ENCODE measurements at places on chromosomes 12 and 14. TPM values are rescaled to one million over a fixed set of nuclear protein-coding genes. Genes with fewer than 3 reads are reported as not detected.

- no peak for DNase-seq
Measured at GRCh38 chr14:86683561-86683960, 1153.6 kb downstream of the FLRT2 start.

RERGL gene
- not detected for total RNA-seq

- DNase-seq: no peak
Measured at GRCh38 chr14:91142214-91142668, 28.4 kb downstream of the DGLUCY start.

- peak; percentile 57 for DNase-seq
Measured at GRCh38 chr12:99984271-99985128, at the start of gene ANKS1B. Gene ANKS1B, minus strand, starts transcription at chr12:99984936. Its CDS starts 699 bp downstream, at chr12:99984237.

IRAK3 gene
- not detected for total RNA-seq

GRCh38 chr12:57215065-57215464 lies 1.5 kb upstream of the NXPH4 start:
- DNase-seq: no peak

OR11H6 gene
- not detected for total RNA-seq

- DNase-seq: no peak
Measured at GRCh38 chr14:59267046-59267445, 78.6 kb downstream of the DAAM1 start.

ETFBKMT gene
- total RNA-seq: 4.8 TPM

GRCh38 chr12:93599192-93599591 lies 26.7 kb downstream of the SOCS2 start:
- DNase-seq: no peak

DNA sequence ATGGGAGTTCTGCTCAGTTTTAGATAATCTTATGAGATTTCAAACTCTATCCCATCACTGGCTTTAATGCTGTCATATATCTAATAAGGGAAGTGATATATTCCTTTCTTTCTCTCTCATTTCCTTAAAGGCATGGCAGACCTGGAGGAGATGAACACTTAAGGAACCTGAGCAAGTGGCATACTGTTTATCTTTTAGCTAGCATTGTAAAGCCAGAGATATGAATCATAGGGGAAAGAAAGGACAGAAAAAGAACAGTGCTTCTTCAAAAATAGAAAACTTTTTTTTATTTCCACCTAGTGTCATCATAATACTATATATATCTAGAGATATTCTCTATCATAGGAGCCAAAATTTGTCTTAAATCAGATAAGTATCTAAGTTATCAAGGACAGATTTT lies 68.3 kb upstream of the PSMA6 start:
- DNase-seq: peak; percentile 26

CLEC6A gene
- not detected for total RNA-seq

GRCh38 chr14:97620066-97620465 lies 822.9 kb downstream of the VRK1 start:
- DNase-seq: no peak

GRCh38 chr14:23421594-23421993 lies 13.5 kb upstream of the MYH6 start:
- DNase-seq: no peak

DNA sequence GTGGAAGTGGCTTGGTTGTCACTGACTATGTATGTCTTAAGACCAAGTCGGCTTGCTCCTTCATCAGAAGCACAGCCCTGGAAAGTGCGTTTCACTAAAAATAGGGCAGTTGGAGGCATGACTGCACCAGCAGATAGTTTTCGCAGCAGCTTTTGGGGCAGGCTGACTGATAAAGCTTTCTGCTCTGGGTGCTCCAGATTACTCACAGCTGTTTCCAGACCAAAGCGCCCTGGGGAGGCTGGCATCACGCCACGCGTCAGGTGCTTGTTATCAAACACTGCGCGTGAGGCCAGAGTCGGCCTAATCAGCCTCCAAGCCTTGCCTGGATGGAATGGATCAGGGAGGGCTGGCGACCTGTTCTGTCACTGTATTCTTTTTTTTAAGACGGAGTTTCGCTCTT lies 13.3 kb upstream of the LRRC10 start:
- no peak for DNase-seq

GRCh38 chr14:51302295-51303030 lies 62.4 kb downstream of the TMX1 start:
- peak; percentile 49 for DNase-seq

LBHD2 gene
- total RNA-seq: 2.7 TPM

PTPRQ gene
- 0.47 TPM for total RNA-seq

RNASE13 gene
- not detected for total RNA-seq

SLC25A47 gene
- not detected for total RNA-seq

MYL2 gene
- total RNA-seq: 24.6 TPM

- DNase-seq: peak; percentile 96
Measured at GRCh38 chr14:74618078-74618952, 6.3 kb upstream of the LTBP2 start.

- no peak for DNase-seq
Measured at GRCh38 chr12:63394349-63394748, 243.3 kb upstream of the AVPR1A start.

GRCh38 chr12:80625051-80625450 lies 82.4 kb upstream of the MYF6 start:
- no peak for DNase-seq

DNA sequence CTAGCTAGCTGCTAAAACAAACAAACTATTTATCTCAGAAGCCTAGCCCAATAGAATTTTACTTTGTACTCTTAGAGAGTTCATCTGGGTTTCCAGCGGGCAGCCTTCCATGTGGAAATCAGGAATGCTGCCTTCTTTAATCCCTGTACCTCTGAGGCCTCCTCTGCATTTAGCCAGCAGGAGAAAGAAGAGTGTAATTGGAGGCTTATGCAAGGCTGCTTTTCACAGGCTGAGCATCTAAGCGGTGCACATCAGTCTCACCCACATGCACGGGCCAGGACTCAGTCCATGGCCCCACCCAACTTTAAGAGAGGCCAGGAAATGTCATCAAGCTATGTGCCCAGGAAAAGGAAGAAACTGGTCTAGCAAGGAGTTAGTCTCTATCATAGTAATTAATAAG lies 14.0 kb upstream of the PTGDR start:
- peak; percentile 26 for DNase-seq

DNA sequence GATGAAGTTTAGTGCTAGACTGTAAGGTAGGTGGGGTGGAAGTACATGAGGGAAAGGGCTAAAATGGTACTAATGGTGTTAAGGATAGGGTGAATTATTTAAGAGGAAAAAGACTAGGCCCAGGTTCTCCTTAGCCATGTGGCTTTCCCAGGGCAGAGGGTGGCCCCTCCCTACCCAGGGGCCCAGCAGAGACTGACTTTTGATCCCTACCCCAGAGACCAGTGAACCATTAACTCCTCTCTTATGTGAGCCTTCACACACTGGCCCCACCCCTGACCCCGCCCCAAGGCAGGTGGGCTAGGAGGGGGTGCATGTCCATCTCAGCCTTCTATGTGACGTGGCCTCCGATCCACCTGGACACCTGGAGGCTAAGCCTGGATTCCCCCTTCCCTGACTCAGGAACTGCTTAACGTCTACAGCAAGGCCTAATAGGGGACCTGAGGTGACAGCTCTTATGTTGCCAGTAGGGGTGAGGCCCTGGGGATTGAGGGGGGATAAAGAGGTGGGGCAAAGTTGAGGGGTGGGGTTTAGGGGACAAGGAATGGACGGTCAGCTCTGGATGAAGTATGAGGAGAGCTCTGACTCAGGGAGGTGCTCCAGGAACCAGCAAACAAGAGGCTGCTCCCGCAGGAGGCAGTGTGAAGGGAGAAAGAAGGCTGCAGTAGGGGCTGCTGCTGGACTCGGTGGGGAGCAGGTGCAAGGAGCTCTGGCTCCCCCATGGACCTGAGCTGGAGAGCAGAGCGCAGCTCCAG lies 757 bp downstream of the SLC39A5 start:
- DNase-seq: no peak

DNA sequence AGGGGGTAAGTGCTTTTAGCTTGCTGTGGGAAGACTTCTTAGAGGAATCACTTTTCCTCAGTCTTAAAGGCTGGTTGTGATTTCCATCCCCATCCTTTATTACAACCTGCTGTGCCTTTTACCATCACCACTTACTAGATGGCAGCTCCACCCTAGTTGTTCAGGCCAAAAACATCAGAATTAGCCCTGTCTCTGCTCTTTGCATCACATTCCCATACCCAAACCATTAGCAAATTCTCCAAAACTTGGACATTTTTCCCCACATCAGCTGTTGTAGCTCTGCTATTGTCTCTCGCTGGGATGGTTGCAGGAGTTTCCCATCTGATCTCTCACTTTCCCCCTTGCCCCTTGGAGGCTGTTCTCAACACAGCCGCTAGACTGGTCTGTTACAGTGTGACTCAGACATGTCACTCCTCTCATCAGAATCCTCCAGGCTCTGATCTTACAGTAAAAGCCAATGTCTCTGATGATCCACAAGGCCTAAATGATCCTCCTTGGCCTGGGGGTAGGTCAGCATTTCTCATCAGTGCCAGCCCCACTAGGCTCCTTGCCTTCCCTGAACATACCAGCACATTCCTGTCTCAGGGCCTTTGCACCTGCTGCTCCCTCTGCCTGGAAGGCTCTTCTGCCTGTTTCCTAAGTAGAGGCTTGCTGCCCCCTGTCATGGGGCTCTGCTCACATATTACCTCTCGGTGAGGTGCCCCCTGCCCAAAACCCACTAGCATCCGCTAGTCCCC lies 102.5 kb downstream of the BEGAIN start:
- no peak for DNase-seq

DNA sequence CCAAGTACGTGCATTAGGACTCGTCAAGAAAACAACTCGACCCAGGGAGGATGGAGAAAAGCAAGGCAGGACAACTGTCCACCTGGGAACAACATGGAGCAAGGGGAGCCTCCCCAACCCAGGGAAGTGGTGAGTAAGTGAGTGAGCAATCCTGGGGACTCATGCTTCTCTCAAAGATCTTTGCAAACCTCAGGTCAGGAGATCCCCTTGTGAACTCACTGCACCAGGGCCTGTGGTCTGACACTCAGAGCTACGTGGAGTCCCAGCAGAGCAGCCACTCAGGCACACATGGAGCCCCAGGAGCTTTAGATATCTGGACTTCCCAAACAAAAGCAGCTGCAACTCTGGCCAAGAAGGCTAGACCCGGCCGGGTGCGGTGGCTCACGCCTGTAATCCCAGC lies 12.2 kb upstream of the OR5AU1 start:
- no peak for DNase-seq

BDKRB2 gene
- total RNA-seq: 0.26 TPM

DNA sequence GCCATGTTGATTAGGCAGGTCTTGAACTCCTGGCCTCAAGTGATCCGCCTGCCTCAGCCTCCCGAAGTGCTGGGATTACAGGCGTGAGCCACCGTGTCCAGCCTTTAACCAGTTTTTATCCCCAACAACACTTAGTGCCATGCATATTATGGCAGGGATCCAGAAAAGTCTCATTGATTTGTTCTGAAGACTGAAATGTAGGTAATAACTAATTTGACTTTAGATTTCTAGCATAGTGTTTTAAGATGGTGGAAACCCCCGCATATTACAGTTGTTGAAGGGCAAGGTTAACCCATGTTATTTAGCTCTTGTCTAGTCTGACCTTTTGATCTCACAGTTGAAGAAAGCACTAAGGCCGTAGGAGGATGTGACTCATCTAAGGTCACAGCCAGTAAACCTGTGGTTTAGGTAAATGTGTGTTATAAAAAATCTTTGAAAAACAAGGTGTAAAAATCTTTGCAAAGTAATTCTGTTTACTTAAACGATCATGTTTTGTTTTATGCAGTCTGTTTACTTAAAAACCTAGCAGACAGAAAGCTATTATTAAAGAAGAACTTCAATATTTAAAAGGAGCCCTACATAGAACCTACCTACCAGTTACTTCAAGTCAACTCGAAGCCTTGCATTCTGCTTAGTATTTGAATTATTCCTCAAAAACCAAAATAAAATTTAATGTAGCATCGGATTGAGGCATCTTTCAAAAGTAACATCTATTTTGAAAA lies 24.8 kb downstream of the BICDL1 start:
- no peak for DNase-seq

- DNase-seq: no peak
Measured at GRCh38 chr14:24943024-24943423, 106.9 kb downstream of the STXBP6 start.

- no peak for DNase-seq
Measured at GRCh38 chr12:21814327-21814726, 39.8 kb upstream of the KCNJ8 start.

DNA sequence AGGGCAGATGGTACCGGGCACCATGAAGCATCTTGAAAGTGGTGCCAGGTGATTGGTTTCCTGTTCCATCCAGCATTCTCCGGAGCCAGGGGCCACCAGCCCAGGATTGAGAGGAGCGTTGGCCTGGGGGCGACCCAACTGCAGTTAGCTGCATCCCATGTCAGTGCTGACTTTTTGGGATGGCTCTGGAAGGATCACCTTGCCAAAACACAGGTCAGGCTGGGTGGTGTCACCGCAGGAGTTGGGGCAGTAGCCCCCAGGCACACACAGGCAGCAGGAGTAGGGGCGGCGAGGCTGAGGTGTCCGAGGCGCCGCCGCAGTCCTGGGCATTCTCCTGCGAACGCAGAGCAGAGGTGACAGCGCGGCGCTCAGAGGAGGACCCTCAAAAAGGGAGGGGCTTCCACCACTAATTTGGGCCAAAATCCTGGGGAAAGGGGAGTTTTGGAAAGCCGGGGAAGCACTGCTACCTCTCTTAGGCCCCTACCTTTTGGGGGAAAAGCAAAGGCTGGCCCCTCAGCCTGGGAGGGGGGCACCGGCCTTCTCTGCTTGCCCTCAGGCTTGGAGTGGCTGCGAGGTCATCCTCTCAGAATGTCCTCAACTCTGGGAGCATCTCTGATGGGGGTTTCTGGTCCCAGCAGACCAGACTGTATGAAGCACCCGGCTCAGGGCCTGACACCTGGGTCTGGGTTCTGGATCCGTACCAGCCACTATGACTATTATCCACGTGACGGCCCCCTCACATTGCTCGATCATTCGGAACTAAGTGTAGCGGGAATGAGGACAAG lies 26.7 kb upstream of the LRTM2 start:
- DNase-seq: no peak

- DNase-seq: peak; percentile 61
Measured at GRCh38 chr14:93332397-93332852, 411 bp downstream of the BTBD7 start.

- DNase-seq: no peak
Measured at GRCh38 chr14:68546839-68547238, 246.0 kb downstream of the ZFP36L1 start.

RCOR1 gene
- total RNA-seq: 17.1 TPM

- no peak for DNase-seq
Measured at GRCh38 chr12:13368431-13368830, 171.9 kb downstream of the EMP1 start.

DNA sequence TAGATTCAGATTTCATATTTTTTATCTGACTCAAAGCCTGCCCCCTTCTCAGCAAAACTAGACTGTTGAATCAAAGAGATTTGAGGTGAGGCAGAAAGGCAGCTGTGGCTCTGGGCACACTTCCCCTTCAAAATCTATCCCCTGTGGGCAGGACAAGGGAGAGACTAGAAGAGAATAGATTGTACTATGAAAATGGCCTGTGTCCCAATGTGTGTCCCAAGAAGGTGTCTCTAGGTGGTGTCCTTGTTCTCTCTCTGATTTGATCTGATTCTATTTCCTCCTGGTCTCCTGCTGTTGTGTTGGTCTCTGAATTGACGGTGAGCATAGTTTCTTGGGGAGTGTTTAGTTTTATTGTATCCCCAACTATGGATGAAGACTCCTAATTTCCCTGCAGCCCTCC lies 565.8 kb upstream of the ATP2B1 start:
- no peak for DNase-seq

SRGAP1 gene
- 2.3 TPM for total RNA-seq

All from myocyte (in vitro differentiated cells).